ENCODE measurements at places on chromosomes 1 and 21.

DNA sequence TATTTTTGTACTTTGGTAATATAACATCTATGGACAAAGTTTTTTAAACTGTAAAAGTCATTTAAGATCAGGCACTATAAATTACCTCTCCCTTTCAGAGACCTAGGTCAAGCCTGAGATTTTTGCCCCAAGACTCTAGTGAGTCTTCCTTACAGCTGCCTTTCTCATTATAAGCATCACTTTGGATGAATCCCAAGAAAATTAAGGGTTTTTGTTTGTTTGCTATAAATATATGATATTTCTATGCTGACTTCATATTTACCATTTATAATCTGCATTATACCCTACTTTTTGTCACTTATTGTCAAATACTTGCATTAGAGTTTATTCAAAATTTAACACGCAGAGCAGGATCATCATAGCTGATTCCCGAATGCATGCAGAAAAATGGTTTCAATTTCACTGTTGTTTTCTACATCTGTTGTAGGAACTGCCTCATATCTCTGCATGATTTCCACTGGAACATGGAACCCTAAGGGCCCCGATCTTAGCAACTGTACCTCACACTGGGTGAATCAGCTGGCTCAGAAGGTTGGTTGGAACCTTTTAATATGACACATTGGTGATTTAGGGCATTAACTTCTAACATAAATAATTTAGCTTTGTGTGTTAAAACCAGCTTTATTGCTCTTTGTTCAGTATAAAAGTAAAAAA, 150.0 kb downstream of the ADGRL2 start:
- no peak for DNase-seq

- no peak for DNase-seq
Measured at GRCh38 chr1:8506995-8507615, 189.2 kb downstream of the SLC45A1 start.

DNA sequence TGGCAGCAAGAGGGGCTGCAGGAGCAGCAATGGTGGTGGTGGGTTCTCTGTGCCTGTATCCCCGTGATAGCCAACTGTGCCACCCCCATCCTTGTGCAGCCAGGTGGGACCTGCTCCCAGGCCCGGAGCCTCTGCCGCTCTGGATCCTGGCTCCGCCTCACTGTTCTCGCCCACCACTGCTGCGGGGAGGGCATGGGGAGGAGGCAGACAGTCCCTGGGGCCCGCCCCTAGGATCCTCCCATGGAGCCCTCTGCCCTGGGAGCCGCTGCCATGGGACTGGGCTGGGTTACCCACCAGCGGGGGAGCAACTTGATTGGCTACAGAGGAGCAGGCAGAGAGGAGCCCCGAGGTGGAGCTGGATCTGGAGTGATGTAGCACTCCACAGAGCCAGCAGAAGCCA, 31.6 kb downstream of the CD1D start:
- no peak for DNase-seq

GRCh38 chr1:119397986-119398385, 17.0 kb upstream of the HSD3B2 start:
- DNase-seq = no peak

DNA sequence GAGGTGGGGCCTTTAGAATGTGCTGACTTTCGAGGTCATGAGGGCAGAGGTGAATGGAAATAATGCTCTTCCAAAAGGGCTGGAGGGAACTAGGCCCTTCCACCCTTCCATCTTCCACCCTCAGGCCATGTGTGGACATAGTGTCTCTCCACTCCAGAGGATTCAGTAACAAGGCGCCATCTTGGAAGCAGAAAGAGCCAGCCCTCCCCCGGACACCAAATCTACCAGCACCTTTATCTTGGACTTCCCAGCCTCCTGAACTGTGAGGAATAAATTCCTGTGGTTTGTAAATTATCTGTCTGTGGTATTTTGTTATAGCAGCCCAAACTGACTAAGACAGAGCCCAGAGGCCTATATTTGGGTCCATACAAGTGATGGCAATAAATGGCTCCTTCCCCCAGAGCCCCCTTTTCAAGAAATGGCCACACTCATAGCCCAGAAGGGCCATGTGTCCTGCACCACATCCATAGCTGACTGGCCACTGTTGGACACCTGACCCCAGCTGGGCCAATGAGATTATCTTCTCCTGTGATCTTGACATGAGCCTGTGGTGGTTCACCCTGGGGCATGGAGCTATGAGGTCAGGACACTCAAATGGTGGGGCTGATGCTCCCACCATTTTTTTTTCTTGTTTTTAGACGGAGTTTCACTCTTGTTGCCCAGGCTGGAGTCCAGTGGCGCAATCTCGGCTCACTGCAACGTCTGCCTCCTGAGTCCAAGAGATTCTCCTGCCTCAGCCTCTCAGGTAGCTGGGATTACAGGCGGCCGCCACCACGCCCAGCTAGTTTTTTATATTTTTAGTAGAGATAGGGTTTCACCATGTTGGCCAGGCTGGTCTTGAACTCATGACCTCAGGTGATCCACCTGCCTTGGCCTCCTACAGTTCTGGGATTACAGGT, 114.9 kb downstream of the RRAGC start:
- no peak for DNase-seq

DNA sequence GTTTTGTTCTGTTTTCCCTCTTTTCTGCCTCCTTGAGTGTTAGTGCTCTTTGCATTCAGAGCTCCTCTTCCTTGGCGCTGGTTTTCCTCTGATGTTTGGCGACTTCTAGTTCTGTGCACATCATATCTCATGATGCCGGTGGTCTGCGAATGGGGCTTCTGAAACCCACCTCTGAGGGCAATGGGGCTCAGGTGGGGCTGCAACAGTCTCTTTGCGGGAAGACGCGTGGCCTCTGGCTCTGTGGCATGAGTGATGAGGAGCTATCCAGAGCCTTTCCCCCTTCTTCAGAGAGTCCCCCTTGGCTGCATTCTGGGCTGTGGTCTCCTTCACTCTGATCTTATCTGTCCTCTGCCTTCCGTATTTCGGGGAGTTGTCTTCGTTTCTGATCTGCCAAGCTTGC, 39.0 kb downstream of the TNFRSF8 start:
- DNase-seq = no peak

- DNase-seq = peak; percentile 79
Measured at GRCh38 chr1:30754684-30755171, 2.8 kb downstream of the LAPTM5 start.

DNA sequence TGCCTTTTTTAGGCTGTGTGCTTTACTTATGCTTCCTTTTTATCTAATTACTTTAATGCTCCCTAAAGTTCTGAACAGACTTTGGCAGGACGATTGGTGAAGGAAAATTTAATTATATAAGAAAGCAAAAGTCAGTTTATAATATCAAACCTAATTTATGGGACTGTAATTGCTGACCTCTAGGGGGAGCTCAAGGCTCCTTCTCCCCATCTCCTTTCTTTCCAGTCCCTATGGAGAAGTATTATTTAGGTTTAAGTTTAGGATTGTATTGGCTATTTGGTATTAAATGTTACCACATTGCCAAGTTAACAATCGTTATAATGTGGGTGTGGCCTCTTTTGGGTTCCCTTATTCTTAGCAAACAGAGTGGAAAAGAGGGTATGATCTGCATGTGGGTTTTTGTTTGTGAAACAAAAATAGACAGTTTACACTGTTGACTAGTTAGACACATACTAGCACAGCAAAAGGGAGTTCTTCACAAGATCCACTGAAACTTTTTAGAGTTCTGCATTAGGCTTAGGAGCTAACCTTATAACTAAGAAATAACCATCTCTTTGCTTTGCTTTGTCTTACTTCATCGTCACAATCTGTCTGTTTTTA, 48.2 kb upstream of the TNFSF4 start:
- DNase-seq = peak; percentile 63

GRCh38 chr1:167430134-167430848, 88.0 kb downstream of the CD247 start:
- no peak for DNase-seq

GRCh38 chr1:18384471-18384870, 96.3 kb upstream of the KLHDC7A start:
- no peak for DNase-seq

DNA sequence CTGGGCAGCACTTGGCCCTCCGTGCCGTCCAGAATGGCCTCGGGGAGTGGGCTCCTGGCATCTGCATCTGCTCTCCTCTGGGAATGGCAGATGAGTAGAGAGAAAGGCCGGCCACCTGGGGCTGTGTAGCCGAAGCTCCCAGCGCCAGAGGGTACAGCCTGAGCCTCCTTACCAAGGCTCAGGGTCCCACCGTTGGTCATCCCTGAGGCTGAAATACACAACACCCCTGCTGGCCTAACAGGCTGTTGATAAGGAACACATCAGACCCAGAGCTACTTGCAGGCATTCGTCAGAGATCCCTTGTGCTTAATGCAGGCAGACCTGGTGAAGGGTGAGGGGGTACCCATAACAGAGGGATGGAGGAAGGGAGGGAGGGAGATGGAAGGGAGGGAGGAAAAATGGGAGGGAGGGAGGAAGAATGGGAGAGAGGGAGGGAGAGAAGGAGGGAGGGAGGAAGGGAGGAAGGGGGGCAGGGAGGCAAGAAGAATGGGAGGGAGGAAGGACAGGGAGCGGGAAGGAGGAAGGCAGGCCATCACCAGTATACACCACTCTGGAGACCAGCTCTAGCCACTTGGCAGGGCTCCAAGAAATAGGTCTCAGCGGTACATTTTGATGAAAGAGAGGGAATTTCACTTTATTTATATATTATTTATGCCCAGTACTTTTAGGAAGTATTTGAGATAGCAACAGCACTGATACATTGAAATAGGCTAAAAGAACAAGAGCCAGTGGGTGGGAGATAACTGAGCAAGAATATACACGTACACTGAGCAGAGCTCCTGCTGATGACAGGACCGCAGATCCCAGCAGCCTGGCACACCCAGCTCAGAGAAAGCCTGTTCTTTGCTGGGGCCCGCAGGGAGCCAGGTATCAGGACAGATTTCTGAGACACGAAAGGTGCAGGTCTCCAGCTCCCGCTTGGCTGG, 315.0 kb upstream of the VAMP3 start:
- DNase-seq = no peak

DNA sequence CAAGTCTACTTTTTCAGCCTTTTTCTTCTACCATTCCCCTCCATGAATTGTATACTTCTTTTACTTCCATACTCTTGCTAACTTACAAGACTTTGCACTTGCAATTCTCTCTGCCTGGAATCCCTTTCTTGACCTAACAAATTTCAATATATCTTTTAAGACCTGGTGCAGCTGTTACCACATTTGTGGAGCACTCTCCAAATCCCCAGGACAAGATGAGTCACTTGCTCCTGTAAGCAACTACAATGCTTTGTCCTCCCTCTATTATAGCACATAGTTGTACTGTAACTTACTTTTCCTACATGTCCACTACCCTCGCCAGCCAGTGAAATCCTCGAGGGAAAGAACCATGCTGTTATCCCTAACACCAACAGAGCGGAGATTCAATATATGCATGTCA, 43.1 kb downstream of the WARS2 start:
- DNase-seq = no peak

DNA sequence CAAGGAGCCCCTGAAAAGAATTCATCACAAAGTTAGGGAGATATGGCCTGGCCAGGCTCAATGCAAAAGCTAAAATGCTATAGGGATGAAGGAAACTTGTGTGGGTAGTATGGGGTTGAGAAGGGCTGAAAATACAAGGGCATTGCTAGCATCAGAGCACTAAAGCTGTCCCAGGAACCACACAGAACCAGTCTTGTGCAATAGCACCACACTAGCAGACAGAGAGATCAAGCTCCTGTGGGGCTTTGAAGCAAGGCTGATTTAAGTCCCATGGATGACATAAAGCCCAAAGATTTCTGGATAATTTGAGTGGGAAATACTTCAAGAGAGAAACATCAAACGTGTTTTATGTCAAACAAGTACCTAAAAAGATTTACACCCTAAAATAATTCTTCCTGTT, 97.1 kb downstream of the VAV3 start:
- no peak for DNase-seq

- DNase-seq = no peak
Measured at GRCh38 chr1:1356166-1356795, 2.1 kb downstream of the MXRA8 start.

- peak; percentile 2 for DNase-seq
Measured at GRCh38 chr1:3530086-3530925, 75.8 kb downstream of the ARHGEF16 start.

- DNase-seq = no peak
Measured at GRCh38 chr1:2274231-2274928, 46.3 kb downstream of the SKI start.

- DNase-seq = no peak
Measured at GRCh38 chr1:178412400-178412770, 84.4 kb downstream of the CLEC20A start.

- DNase-seq = no peak
Measured at GRCh38 chr1:37458551-37458950, 15.8 kb upstream of the ZC3H12A start.

- peak; percentile 8 for DNase-seq
Measured at GRCh38 chr1:162627662-162628296, 4.5 kb upstream of the DDR2 start.

All from inflammatory macrophage (primary cell).